Cerebellar nuclear complex (tissue), 1 donor: ENCODE measurements at places on chromosomes 4 and X.

- DNase-seq, result no peak
Observed at GRCh38 chrX:130771230-130771629, 131.8 kb downstream of the ENOX2 start.

- DNase-seq, result no peak
Observed at GRCh38 chrX:124362072-124362471, 15.7 kb downstream of the SH2D1A start.

GRCh38 chrX:19814240-19814639 is 73.2 kb downstream of the SH3KBP1 start:
- no peak for DNase-seq

- no peak for DNase-seq
Observed at GRCh38 chr4:153809307-153809706, 20.4 kb upstream of the SFRP2 start.

GRCh38 chrX:131977619-131978018 is 45.5 kb upstream of the STK26 start:
- DNase-seq, result no peak

DNA sequence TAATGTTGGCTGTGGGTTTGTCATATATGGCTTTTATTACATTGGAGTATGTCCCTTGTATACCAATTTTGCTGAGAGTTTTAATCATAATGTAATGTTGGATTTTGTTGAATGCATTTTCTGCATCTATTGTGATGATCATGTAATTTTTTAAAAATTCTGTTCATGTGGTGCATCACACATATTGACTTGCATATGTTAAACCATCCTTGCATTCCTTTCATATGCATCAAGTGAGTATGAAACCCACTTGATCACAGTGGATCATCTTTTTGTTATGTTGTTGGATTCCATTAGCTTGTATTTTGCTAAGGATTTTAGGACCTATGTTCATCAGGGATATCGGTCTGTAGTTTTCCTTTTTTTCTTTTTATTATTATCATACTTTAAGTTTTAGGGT is 12.1 kb downstream of the HEPH start:
- no peak for DNase-seq

- DNase-seq, result no peak
Observed at GRCh38 chrX:10598540-10598939, 21.8 kb downstream of the MID1 start.

DNA sequence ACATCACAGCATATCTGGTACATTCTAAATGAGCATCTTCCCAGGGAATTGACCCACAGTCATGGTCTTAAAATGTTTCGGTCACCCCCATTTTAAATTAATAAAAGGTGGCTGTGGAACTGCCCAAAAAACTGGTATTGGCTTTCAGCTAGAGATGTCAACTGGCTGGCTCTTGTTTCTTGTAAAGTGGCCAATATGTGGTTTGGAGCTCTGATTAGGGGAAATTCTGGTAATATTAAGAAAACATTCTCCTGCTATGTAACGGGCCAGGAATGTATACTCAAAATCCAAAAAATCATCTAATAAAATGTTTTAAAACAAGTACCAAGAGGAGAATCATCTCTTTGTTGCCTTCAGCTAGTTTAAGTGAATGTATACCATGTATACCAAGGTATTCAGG is 62.0 kb upstream of the VCX2 start:
- no peak for DNase-seq

DNA sequence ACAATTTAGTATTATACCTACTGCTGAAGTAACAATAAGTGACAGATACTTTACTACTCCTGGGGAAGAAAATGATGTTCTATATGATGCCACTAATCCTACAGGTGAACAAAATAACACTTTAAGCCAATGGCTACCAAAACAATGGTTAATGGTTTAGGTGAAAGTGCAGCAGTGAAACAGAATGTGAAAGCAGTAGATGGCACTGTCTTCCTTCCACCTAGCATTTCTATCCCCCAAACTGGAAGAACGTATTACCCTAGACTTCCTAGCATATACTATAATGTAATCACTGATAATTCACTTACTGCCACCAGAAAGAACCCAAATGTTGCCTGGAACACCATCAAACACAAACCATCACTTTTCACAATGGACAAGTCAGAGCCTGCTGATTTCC is 18.9 kb upstream of the CABS1 start:
- no peak for DNase-seq

DNA sequence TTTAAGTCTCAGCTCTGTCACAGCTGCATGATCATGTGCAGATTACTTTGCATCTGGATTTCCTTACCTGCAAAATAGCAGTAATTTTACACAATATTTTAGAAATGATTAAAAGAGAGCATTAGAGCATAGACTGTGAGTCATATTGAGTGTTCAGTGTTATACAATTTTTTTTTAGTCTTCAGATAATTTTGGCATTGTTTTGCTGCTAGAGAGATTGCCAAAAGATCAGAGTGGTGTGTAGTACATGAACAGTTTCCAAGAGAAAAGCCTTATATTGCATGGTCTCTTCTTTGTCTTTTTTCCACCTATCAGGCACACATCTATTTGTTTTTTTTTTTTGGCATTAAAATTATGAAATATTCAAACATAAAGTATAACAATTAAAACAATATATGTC is 209.6 kb upstream of the TLL1 start:
- DNase-seq, result no peak

- no peak for DNase-seq
Observed at GRCh38 chrX:122087341-122087740, 1039.9 kb downstream of the GLUD2 start.

- no peak for DNase-seq
Observed at GRCh38 chr4:25131926-25132325, 28.3 kb downstream of the SEPSECS start.

GRCh38 chr4:10462876-10463275 is 5.7 kb upstream of the ZNF518B start:
- DNase-seq, result no peak

GRCh38 chr4:79065262-79065661 is 126.0 kb upstream of the PAQR3 start:
- no peak for DNase-seq

DNA sequence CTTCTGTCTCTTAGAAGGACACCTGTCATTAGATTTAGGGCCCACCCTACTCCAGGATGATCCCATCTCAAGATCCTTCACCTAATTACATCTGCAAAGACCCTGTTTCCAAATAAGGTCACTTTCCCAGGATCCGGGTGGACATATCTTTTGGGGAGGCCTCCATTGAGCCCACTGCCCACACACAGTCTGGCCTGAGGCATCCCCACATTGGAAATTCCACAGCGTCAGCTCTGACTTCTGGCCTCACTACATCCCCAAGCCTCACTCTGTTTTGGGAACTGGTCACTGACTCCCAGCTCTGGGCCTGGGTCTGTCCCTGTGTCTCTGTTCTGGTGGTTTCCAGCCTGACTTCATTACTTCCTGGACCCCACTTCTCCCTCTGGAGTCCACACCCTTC is 285.5 kb downstream of the CRLF2 start:
- no peak for DNase-seq

DNA sequence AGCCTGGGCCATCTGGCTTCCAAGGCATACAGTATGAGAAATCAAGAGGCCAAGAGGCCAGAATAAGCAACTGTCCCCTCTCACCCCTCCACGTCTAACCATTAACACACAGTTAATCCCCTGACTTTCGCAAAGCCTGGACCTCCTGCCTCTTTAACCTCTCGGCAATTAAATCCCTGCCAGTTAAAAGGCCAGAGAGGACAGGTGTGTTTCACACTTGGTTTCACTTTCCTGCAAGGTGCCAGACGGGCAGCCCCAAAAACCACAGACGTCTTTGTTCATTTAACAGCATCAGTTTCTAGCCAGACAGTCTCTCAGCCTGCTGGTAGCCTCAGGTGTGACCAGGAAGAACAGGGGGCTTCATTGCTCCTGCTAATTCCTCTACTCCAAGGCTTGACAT is 91.1 kb upstream of the KIT start:
- DNase-seq, result no peak

DNA sequence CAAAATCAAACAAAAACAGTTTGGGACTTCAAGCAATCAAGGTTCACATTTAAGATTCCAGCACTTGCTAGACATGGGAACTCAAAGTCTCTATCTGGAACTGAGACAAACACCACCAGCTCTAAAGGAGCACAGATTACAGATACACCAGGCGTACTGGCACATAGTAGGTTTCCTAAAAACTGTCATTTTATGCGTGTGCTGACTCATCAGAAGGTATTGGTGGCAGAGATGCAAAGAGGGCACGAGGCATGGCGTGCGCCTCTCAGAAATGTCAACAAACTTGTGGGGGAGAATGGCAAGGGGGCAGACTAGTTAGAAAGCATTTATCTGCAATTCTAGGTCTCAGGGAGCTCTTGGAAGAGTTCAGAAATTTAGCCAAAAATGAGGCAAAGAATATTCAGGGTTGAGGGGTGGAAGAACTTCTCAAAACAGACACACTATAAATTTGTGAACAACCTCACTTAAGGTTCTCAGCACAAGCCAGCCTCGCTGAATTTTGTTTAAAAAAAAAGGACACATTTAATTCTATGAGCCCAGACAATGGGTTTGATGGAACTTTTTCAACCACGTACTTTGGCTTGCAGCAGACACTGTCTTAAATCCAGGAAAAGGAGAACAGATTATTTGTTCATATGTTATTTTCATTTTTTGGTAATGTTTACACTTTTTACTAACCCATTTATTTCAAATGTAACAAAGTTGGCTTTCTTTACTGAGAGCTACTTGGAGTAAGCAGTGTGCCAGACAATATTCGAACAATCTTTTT is 100.0 kb downstream of the SHISA3 start:
- DNase-seq, result no peak

DNA sequence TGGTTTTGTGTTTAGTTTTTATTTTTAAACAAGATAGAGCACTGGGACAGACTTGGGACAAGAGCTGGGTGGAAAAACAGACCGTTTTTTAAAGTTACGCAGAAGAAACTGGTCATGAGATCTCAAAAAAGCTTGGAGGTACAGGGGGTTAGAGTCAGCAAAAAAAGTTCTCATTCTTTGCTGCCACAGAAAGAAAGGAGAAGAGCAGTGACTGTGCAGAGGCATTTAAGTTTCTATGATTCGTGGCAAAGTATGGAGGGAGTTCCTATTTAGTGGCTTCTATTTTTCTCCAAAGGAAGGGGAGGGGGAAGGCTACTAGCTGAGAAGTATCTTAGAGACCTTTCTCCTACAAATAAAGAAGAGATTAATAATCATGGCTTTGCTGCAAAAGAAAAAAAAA is 68.3 kb downstream of the MANBA start:
- DNase-seq, result no peak

DNA sequence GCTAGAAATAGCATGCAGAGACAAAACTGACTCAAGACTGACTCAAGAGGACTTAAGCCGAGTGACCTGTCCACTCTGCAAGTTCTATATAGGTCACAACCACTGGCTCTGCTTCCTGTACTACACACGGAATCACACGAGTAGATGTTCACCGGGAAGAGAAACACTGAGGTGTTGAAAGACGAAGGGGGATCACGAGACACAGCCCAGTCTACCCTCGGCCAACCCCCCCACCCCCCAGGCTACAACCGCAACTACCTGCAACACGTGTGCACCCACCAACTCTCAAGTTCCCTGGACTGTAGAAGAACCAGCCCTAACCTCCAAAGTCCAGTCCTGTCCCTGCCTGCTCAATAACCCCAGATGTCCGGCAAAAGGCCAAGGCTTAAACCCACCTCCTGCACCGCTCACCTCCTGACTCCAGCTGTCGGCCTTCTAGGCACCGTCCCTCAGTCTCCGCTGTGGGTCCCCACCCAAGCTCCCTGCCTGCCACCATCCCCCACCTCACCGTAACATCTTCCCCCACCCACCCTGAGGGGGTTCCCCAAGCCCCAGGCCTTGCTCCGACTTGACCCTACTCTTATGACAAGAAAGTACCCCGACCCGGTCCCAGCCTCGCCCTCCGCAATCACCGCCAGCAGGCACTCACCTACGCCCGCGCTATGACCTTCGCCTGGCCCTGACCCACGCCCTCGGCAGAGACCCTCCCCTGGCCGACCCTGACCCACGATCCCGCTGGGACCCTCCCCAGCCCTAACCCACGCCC is 739 bp downstream of the GAK start:
- DNase-seq, result no peak

DNA sequence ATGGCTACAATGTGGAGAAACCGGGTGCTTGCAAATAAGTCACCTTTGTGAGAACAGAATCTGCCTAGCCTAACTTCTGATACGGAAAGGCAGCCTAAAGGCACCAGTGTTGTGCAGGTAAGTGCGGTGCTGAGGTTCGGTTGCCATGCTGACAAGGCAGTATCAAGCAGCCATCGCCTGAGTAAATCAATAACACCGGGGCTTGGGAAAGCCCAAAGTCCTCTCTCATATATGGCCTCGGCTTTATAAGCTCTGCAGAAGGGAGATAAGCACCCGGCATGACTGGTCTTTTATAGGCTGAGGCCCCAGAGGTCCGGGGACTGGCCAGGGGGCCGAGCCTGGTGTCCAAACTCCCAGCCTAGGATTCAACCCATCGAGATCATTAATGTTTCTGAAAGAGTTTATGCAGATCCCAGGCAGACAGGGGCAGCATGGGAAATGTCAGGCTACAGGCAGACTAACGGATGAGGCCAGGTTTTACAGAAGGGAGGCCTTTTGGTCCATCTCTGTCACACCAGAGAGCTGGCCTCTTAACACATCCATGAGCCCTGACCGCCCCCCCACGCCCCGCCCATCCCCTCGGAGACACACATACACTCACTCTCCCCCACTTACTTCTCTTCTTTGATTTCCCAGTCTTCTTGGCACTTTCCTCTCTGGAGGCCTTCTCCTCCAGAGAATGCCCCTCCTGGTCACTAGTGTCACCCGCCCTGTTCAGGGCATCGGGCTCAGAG is 38.5 kb downstream of the ELF4 start:
- DNase-seq, result no peak

DNA sequence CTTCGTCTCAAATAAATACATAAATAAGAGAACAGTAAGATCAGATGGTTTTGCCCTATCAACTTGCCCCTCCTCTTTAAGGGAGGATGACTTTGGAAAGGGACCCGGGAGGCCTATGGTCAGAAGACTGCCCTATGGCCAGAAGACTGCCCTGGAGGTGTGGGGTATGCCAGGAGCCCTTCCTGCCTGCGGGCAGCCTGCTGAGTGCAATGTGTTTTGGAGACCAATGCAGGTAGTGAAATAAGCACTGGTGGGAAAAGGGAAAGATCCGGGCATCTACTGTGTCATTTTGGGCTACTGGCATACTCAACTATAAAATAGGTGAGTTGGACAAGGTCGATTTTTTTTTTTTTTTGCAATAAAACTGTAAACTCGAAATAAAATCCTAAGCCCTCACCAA is 129.8 kb upstream of the SLC34A2 start:
- no peak for DNase-seq

DNA sequence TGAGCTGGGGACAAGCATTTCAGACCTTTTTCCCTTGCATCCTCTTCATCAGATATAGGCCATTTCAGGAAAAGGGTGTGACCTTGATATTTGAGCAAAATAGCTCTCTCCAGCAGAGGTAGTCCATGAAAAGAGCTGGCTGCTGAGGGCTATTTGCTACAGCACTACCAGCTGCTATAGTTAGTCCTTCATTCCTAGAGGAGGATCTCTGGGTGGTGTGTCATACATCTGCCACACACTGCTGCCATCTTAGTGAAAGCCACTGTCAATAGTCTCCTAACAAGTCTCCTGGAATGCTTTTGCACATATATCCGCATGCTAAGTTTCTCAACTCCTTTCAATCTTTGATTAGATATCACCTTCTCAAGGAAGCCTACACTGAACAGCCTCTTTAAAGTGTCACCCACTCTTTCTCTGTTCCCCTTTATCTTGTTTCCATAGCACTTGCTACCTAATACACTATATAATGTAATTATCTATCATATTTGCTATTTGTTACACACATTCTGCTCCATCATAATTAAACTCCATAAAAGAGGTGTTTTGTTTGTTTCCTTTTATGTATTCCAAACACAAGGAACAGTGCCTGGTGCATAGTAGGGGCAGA is 131.9 kb downstream of the TBC1D19 start:
- no peak for DNase-seq

GRCh38 chr4:37279894-37280592 is 35.5 kb downstream of the NWD2 start:
- DNase-seq, result no peak
